ENCODE measurements at places on chromosomes 7 and 10.

- DNase-seq: no peak
These were observed 419.2 kb upstream of the NFE2L3 start for GRCh38 chr7:25732766-25733217.

DNA sequence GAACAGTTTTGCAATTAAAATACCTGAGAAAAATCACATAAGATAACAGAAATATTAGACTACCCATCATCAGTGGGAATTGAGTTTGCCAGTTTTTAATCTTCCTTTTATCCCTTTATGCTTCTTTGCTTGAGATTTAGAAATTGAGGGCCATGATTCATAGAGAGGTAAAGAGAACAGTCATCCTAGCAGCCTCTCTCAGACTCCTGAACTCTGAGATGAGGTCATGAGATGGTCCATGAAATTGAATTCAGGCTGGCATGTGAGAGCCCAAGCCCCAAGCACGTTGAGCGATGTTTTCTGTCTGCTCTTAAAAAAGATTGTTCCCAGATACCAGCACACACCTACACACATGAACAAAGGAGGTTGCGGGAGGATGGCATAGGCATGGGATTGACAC, 91.1 kb downstream of the CREB5 start:
- DNase-seq: no peak

DNA sequence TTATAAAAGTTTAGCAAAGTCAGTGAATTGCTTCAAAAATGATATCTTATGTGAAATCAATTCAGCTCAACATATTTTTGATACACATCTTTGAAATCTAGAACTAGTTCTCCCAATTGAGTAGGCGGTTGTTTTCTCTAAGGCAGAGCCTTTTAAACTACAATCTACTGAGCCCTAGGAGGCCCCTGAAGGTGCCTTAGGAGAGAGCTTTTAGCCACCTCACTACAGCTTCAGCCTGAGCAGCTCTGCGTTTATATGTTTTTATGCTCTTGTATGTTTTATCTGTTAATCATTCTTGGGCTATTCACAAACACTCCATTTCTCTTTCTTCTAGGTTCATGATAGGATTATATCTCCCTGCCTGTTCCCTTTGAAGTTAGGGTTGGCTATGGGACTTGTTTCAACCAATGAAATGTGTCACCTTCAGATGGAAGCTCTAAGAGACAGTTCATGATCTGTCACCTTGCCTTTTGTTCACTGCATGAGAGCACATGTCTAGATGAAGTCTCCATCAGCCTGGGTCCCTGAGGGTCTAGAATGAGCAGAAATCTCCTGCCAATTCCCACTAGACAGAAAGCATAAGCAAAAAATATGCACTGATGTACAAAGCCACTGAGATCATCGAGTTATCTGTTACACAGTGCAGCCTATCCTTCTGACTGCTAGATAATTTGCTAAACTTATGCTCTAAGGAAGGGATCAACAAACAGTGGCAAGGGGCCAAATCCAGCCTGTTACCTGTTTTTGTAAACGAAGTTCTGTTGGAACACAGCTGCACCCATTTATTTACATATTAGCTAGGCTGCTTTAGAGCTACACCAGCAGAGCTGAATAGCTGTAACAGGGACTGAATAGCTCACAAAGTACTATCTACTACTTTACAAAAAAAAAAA, 128.5 kb upstream of the CDK1 start:
- no peak for DNase-seq

GRCh38 chr7:45082031-45082830, 6.5 kb downstream of the NACAD start:
- no peak for DNase-seq

DNA sequence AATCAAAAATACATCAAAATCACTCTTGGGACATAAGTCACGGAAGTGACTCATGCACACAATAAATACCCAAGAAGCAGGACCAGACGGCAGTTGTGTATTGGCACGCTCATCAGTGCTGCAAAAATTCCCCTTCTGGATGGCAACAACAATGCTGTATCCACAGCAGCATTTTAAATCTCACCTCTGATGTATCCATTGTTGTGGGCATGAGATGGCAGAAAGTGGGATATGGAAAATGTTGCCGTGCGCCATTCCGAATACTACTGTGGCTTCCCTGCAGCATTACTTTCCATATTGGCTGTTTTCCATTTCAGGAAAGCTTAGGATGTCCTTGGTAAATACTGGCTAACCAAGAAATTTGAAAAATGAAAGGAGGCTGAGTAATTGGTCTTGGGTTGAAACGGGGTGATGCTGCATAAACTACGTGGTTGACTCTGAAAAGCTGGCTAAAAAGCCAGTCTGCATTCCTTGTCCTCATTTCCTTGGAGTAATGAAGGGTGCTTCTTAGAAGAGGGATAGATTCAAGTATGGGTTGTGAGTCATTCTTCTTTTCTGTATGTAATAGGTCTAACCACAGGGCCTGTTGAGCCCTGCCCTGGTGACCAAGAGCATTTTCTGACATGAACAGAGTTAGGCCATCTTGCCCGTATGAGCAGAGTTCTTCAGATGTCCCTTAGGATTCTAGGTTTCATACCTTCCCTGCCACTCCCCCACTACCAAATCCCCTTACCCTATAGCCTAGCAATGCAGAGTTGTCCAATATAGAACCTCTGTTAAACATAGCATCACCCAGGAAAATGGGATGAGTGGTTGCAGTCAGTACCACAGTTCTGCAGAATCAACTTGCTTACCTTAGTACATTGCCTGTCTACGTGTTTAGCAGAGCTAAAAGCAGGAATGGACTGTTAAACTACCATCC, 36.3 kb upstream of the TOMM7 start:
- no peak for DNase-seq

GRCh38 chr7:137980308-137980707, 21.6 kb downstream of the CREB3L2 start:
- no peak for DNase-seq

DNA sequence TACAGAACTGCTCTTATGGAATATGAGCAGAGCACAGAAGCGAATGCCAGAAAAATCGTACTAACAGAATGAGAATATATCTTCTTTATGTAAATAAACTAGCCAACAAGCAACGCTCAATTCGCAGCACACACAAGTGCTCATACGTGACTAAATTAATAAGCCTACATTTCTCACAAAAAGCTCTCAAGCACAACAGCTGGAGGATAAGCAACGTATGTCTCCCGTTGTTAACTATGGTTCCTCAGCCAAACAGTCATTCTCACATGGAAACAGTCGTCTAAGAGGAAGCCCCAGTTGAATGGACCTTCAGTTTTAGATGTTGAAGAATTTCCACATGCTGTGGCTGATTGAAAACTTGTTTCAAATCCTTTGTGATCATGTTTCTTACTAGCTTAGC, 110.4 kb downstream of the PKD1L1 start:
- no peak for DNase-seq

DNA sequence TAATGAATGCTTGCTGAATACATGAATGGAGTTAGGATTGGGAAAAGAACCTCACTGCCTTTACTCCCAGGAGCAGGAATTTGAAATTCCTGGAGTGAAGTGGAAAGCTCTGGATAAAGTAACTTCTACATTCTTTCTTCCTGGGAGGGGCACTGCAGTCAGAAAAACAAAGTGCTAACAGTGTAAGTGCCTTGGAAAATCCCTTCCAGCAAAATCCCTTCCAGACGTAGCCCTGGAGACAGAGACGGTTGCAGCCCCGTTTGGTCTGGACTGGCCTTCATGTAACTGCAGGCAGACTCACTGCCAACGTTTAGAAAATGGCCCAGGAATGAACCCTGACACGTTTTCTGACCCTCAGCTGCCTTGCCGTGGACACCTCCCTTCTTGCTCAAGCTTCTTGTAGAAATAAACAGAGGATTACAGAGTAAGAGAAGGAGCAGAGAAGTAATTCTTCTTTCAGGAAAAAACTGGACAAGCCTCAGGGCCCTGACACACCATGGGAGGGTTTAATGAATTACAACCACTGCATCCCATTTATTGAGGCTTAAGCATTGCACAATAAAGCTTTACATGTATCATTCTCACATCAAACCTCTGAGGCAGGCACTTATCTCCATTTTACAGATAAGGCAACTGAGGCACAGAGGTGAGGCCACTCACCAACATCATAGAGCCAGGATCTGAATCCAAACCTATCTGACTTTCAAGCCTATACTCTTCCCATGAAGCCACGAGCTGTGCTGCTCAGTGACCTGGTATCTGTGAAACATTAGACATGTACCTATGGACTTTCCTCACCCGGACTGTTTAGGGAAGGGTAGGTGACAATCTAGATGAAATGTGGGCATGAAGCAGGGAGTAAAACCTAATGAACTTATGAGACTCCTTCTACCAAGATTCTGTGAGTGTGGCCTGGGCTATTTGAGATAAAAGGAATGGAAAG, 7.8 kb downstream of the ITPRIP start:
- DNase-seq: no peak

DNA sequence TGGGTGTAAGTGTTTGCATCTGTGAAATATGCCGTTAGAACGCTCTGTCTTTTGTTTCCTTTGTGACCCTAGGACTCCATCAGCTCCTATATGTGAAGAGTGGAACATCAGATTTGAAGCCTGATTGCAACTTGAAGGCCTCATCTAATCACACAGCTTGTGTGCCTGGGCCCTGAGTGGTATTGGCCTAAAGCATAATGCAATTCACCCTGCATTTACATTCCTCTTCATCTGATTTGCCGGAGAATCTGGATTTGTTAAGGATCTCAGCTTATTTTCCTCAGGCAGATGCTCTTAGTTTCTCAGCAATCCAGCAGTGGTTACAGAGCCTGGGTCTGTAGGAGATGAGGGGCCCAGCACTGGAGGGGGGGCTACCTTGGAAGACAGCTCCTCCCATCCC, 183.2 kb upstream of the ITGB1 start:
- DNase-seq: no peak

- no peak for DNase-seq
These were observed 138.9 kb upstream of the PPIF start for GRCh38 chr10:79208251-79208983.

DNA sequence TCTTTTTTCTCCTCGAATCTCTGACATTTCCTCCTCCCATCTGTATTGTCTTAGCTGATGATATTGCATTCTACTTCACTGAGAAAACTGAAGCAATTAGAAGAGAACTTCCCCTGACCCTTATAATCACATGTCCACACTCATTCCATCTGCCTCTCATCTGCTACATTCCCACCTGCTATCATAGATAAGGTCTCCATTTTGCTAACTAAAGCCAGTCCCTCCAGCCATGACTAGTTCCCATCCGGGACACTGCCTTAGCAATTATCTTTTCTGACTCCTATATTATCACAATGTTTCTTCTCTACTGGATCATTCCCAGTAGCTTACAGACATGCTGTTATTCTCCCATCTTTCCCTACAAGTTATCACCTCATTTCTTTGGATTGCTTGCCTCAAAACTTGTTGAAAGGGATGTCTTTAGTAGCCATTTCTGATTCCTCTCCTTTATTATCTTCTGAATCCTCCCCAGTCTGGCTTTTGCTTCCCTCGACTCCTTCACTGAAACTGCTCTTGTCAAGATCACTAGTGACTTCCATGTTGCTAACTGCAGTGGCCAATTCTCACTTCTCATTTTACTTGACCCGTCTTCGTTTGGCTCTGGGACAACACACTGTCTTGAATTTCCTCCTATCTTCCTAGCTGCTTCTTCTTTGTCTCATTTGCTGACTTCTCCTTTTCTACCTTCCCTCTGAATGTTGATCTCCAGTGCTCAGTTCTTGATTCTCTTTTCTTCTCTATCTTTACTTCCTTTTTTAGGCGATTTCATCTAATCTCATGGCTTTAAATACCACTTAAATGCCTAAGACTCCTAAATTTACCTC, 35.9 kb downstream of the FZD1 start:
- DNase-seq: no peak

DNA sequence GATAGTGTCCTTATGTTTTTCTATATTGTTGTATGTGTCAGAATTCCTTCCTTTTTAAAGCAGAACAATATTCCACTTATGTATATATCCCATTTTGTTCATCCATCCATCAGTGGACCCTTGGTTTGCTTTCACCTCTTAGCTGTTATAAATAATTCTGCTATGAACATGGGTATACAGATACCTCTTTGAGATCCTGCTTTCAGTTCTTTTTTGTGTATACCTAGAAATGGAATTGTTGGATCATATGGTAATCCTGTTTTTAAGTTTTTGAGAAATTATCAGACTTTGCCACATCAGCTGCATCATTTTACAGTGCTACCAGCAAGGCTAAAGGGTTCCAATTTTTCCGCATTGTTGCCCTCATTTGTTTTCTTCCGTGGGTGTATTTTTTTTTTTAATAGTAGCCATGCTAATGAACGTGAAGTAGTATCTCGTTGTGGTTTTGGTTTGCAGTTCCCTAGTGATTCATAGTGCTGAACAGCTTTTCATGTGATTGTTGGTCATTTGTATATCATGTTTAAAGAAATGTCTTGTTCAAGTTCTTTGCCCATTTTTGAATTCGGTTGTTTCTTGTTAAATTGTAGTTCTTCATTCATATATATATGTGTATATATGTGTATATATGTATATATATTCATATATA, 87.8 kb downstream of the LCOR start:
- no peak for DNase-seq

GRCh38 chr7:140035400-140036223, 27.1 kb downstream of the PARP12 start:
- no peak for DNase-seq

DNA sequence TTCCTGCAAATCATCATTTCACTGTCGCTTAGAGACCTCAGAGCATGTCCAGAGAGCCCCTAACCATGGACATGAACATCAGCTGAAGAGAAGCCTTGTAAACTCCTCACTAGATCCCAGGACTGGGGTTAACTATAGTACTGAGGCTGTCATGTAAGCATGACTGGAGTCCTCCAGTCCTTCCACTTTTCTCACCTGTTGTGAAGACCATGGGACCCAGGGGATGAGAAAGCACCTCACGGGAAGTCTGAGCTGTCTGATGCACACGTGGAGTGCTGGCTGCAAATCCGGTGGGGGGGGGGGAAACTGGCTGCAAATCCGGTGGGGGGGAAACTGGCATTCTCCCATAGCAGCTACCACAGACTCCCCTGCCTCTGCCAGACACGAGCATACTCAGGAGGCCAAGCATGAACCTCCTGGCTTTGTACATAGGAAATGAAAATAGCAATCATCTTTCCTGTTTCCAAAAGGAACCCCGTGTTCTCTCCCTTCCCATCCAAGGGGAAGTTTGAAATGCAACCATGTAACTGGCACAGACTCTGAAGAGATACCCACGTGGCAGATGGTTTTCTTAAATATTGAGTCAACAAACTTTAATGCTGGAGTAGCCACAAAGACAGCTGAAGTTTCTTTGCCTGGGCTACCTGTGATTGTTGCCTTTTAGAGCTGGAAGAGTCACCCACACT, 261.4 kb downstream of the ZMYND11 start:
- no peak for DNase-seq

GRCh38 chr7:47965456-47965855, 14.0 kb downstream of the HUS1 start:
- no peak for DNase-seq

GRCh38 chr7:43768201-43768886, 9.9 kb downstream of the BLVRA start:
- DNase-seq: no peak

DNA sequence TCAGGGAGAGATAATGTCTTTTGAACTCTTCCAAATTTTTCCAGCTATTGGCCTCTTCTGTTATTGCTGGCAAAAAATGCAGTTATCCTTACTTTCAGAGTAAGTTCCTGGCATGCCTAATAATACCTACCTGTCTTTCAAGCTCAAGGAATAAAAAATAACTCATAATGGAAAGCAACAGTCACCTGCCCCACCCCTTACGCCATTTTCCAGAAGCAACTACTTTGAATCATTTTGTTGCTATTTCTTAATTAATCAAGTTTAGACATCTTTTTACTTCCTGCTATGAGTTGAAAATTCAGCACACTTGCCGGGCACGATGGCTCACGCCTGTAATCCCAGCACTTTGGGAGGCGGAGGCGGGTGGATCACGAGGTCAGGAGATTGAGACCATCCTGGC, 23.0 kb upstream of the CDK13 start:
- DNase-seq: no peak

All from stimulated activated CD4-positive, alpha-beta T cell treated with anti-CD3 and anti-CD28 coated beads, Interleukin-1b, Interleukin-23, amount 100 ng/mL, for 1 hour (primary cell).